ENCODE measurements at places on chromosomes 6 and 20.

GRCh38 chr6:93293460-93293859, 125.9 kb downstream of the EPHA7 start:
- DNase-seq = no peak

DNA sequence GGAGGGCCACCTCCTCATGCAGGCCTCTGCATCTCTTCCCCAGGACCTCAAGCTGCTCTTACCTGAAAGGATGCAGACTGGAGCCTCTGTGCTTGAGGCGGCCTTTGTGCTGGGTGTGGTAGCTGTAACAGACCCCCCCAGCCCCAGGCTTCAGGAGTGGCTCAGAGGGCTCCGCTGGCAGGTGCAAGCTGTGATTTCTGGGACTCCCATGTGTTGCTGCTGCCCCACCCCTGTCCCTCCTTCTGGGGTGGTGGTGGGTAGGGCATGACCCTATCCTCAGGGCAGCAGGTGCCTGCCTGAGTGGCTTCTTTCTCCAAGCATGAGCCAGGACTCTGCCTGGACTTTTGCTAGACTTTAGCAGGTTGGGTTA, 121.2 kb downstream of the SULF2 start:
- no peak for DNase-seq

DNA sequence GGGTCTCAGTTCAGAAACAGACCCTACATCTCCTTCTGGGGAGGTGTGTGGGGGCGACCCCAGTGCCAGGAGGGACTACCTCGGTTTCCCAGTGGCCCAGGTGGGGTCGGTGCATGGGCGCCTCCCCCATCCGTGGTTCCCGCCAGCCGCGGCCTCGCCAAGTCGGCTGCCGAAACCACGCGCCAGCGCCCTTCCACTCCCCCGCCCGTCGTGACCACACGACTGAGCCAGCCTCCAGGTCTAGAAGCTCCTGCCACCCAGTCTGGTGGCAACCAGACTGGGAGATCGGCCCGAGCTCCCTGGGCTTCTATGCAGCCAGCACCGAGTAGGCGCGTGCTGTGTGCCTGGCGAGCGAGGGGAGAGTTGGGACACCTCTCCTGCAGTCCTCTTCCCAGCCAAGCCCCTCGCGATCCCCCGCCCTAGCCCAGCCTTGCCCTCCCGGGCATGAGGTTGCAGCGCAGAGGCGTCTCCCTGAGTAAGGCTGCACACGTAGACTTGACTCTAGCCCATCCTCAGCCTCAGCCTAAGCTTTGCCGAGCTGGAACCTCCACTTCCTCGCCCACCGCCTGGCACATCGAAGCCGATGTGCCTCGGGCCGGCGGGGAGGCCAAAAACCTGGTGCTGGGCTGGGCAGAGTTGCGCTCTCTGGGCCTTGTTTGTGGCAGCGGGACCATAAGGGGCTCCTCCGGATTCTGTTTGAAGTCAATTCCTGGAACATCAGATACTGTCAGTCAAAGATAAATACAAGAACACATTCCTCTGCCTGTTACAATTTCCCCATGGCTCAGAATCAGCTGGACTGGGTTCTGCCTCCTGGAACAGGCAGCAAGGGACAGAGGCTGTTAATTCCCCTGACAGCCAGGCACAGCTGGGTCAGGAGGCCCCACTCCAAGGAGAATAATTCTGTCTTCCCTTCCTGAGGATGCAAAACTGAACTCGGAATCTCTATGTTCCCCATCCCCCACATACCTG, 1.5 kb upstream of the CPNE5 start:
- no peak for DNase-seq

DNA sequence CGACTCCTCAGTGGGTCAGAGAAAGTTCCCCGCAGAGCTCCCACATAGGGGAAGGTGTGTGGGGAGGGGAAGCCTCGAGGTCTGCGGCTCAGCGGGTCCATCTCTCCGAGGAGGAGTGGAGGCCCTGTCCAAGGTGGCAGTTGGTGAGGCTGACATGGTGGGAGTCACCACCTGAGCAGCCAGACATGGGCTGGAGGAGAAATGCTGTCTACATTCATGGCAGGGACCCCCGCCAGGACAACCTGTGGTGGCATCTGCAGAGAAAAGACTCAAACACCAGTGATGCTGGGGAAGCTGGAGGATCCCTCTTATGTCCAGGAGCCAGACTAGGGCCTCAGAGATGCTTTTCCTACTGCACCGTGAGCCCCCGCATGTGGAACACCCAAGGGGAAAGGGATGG, 49.8 kb downstream of the BMP7 start:
- no peak for DNase-seq

DNA sequence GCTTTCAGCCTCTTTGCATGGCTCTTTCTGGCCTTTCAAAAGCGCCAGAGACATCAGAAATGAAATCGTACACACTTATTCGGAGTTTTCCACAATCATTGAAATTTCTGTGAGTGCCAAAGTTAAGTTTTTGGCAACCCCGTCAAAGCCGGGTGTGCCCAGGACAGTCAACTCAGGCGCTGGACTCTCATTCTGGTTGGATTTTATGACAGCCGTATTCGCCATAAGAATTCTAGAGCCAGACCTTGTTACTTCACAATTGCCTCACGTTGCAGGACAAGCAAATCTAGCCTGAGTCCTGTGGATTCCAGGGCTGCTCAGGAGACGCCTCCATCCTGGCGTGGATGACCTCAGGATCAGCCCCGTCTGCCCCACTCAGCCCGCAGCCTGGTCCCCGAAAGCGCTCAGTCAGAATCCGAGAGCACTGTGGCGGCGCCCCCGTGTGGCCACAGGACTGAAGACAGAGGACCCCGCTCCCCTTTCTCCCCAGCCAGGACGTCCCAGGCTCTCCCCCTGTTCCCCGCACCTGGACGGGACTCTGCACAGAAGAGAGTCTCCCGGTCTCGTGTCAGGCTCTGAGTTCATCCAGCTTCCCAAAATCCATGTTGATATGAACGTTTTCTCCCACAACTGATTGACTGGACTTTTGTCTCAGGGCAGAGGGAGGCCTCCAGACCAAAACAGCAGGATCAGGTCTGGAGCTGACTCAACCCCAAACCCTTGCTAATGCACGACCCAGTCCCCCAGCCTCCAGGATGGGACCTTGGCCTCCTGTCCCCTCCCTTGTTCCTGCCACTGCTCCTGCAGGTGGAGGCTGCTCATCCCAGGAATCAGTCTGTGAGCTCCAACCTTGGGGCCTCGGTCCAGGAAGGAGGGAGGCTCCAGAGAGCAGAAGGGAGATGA, 38.2 kb downstream of the MICA start:
- peak; percentile 82 for DNase-seq

GRCh38 chr6:65469650-65470049, 237.4 kb downstream of the EYS start:
- DNase-seq = no peak

DNA sequence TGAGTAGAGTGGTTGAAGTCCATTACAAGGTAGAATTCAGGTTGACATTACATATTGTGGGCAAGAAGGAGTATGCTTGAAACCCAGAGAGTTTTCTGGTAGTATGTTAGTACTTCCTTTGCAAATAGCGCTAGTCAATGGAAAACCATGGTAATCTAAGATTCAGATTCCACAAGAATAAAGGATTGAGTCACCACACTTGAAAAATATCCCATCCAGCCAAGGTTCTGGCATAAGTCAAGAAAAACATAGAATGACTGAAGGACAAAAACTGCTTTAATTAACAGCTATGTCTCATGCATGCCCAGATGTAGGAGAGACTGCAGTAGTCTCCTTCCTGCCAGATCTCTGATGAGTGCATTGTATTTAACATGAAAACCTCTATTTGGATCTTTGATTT, 469.8 kb downstream of the BMP2 start:
- DNase-seq = no peak

GRCh38 chr20:5716953-5717352, 33.2 kb upstream of the SHLD1 start:
- no peak for DNase-seq

DNA sequence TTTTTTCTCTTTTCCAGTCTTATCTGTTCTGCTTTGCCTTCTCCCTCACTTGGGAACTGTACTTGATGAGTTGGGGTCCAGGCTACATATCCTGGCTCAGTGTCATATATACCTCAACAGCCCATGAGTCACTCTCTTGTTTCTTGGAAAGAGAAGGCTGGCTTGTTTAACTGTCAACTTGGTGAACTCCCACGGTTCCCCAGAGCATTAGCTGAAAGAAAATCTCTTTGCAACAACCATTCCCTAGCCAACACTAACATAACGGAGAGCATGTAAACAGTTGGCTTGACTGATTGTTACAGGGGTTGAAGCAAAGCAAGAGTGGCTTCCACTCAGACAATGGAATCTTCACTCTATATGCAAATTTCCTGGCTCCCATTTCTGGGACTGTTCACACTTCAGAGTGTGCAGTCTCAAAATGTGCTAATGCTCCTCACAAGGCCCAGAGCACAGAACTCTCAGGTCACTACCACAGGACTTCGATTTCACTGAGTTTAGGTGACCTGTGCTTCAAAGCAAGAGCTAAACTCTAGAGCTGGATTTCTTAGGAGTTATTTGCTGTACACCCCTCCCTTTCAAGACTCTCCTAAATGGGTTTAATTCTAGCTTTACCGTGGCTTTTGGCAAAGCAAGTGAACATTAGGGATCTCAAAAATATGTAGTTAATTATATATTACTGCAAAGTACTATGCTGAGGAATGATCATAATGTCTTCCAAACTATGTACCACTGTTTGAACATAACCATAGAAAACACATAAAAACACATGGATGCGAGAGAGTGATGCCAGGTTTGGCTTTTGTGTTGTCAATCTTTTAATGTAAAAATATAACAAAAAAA, 609.8 kb downstream of the RFPL4B start:
- no peak for DNase-seq

GRCh38 chr20:40821429-40821828, 132.4 kb upstream of the MAFB start:
- no peak for DNase-seq

DNA sequence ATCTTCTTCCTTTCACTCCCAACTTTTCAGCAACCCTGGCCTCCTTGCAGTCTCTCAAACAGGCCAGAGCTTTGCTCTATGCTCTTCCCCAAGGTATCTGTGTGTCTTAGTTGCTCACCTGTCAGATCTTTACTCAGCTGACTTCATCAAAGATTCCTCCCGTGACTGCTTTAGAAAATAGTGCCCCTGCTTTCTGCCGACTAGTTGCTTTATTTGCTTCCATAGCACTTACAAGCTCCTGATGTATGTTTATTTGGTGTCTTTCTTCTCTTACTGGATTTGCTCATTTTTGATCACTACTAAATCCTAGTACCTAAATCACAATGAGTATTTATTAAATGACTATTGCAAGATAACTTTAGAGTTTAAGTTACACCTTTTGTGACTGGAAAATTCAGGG, 5.9 kb downstream of the NDUFAF5 start:
- DNase-seq = no peak

DNA sequence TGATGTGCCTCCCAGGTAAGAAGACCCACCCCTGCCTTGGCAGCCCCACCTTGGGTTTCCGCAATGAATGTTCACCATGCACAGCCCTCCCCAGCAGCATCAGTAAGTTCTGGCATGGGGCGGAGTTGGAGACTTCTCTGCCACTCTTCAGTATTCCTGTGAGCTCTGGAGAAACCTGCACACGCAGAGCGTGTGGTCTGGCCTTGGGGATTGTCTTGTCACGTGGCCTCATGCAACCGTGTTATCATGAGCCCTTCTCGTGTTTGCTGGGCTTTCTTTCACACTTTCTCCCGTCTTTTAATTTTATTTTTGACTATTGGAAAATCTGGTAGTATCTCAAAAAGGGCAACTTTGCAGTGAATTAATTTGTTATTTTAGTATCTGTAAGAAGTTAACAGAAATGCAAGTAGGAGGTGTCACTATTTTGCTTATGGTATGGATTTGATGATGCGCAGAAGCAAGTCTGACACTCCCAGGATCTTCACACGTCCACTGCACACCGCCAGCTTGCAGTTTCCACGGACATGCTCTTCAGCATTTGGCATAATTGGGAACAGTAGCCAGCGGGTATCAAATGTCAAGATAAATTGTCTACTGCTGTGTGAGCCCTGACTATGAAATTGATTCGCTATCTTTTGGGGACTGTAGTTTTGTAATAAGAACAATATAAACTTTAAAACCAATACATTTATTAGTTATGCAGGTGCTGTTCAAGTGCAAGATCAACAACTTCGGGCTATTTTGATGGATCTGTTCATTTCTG, 463.5 kb downstream of the QKI start:
- no peak for DNase-seq
